Mesothelial cell of epicardium (in vitro differentiated cells): ENCODE measurements at places on chromosomes 2 and 18.
A peak's percentile ranks its signal among the peaks of the same experiment; 100 is the strongest.

DNA sequence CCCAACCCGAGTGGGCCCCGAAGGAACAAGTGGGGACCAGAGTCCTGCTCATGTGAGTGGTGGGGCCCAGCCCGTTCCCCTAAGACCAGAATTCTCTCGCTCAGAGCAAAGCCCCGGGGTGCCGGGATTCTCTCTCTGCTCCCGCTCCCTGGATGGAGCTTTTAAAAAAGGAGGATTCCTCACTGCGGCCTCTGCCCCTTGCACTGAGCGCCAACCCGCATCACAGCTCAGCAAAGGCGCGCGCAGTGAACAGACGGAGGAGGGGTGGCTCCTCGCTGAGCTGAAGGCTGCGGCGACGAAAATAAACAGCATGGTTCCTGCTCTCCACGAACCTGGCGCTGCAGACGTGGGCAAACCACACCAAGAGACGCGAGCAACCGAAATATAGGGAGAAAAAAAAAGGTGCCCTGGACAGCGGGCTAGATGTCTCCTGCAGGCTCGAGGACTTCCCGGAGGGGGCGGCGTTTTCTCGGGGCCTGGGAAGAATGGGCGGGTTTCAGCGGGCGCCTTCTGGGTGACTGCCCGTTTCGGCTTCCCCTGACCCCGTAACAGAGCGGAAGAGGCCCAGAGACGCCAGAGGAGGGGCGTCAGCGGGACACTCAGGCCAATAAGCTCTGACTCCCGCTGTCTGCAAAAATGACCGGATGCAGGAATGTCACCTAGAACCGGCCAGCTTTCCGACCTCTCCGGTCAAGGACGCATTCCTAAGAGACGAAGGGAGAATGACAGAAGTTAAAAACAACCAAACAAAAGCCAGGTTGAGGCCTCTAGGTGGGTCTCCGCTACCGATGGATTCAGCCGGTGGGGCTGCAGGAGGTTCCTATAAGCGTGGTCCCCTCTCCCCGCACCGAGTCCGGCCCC, 819 bp upstream of the KLF11 start:
- peaks cover 9% of the 10 kb centered on the region for H3K36me3 ChIP-seq
- H3K4me3 ChIP-seq: peak overlapping the region; percentile 76
- H3K4me1 ChIP-seq: peaks cover 18% of the 10 kb centered on the region
- DNase-seq: no peak
- peak overlapping the region; percentile 91 for H3K27ac ChIP-seq

GRCh38 chr2:230471074-230471473, 55.1 kb downstream of the SP100 start:
- H3K4me1 ChIP-seq: no peaks in the 10 kb centered on the region
- H3K27ac ChIP-seq: no peak overlapping the region
- H3K4me3 ChIP-seq: no peak overlapping the region
- no peak for DNase-seq
- H3K27me3 ChIP-seq: no peaks in the 10 kb centered on the region
- peaks cover 37% of the 10 kb centered on the region for H3K36me3 ChIP-seq

- no peak for DNase-seq
- H3K4me1 ChIP-seq: peaks cover 47% of the 10 kb centered on the region
- H3K4me3 ChIP-seq: no peak overlapping the region
- no peaks in the 10 kb centered on the region for H3K27me3 ChIP-seq
Measured at GRCh38 chr18:23106575-23106974, 28.7 kb upstream of the CABLES1 start.

DNA sequence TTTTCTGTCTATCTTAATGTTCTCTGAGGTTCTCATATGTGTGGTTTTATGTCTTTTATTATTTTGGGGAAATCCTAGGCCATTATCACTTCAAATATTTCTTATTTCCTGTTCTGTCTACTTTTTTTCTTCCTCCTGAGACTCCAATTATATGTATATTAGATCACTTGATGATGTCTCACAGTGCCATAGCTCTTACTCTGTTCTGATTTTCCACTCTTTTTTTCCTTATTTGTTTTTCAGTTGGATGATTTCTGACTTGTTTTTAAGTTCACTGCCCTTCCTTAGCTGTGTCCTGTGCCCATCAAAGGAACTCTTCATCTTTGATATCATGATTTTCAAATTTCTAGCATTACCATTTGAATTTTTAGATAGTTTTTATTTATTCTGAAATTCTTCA, 24.1 kb downstream of the FAM228B start:
- H3K36me3 ChIP-seq: peaks cover 65% of the 10 kb centered on the region
- no peak for DNase-seq
- no peak overlapping the region for H3K27ac ChIP-seq
- H3K4me1 ChIP-seq: no peaks in the 10 kb centered on the region
- no peaks in the 10 kb centered on the region for H3K27me3 ChIP-seq

- DNase-seq: no peak
- no peak overlapping the region for H3K4me3 ChIP-seq
- no peaks in the 10 kb centered on the region for H3K4me1 ChIP-seq
- H3K36me3 ChIP-seq: no peaks in the 10 kb centered on the region
- H3K27ac ChIP-seq: no peak overlapping the region
- peaks cover 4% of the 10 kb centered on the region for H3K27me3 ChIP-seq
Measured at GRCh38 chr18:68662754-68663153, 52.2 kb downstream of the TMX3 start.

DNA sequence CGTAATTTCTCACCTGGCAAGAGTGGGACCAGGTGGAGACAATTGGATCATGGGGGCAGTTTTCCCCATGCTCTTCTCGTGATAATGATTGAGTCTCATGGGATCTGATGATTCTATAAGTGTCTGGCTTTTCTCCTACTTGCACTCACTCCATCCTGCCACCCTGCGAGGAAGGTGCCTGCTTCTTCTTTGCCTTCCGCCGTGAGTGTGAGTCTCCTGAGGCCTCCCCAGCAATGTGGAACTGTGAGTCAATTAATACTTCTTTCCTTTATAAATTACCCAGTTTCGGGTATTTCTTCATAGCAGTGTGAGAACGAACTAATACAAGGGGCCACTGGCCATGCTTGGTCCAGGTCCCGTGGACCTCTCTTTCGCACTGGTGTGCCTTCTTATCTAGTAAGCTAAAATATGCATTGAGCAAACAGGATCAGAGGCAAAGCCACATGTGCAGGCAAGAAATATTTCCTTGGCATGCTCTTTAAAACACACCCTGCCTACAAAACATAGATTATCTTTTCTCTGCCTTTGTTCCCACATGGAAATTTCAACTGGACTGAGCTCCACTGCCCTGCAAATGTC, 821.1 kb downstream of the TRIB2 start:
- no peak overlapping the region for H3K27ac ChIP-seq
- H3K4me1 ChIP-seq: peaks cover 3% of the 10 kb centered on the region
- peaks cover 14% of the 10 kb centered on the region for H3K27me3 ChIP-seq
- H3K36me3 ChIP-seq: no peaks in the 10 kb centered on the region

DNA sequence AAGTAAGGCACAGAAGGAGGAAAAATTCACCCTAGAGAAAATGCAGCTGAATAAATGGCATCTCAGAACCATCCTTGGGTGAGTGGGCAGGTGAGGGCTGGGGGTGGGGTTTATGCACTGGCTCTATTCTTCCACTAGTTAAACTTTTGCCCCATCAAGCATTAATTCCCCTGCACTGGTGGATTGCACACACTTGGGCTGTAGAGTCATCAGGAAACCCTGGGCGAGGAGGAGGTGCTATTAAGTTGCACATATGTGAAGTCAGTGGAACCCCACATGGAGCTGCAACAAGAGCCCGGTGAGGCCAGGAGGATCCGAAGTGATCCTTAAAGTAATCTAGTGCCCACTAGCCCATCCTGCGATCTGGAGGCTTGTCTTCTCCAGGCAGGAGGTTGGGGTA, 6.8 kb upstream of the DNAJB2 start:
- peaks cover 7% of the 10 kb centered on the region for H3K27me3 ChIP-seq
- no peak for DNase-seq
- peaks cover 21% of the 10 kb centered on the region for H3K4me1 ChIP-seq
- no peaks in the 10 kb centered on the region for H3K36me3 ChIP-seq
- H3K4me3 ChIP-seq: no peak overlapping the region
- no peak overlapping the region for H3K27ac ChIP-seq

DNA sequence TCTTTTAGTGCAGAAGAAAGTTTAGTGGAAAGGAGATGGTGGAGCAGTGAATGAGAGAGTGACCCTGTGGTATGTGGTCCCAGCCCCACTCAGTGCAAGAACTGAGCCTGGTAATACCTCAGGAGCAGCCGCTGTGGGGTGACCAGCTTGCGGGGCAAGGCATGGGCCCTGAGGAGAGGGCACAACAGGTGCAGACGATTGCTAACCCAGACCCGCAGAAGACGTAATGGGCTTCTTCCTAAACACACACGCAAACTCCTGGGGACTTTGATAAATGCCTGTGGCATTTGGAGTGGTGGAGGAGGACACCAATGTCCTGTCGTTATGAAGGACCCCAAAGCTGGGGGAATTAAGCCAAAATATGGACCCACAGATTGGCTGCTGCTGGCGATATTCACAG, 78.7 kb downstream of the GFPT1 start:
- peak overlapping the region; percentile 57 for H3K27ac ChIP-seq
- peaks cover 6% of the 10 kb centered on the region for H3K36me3 ChIP-seq
- H3K4me3 ChIP-seq: no peak overlapping the region
- H3K4me1 ChIP-seq: peaks cover 34% of the 10 kb centered on the region
- H3K27me3 ChIP-seq: peaks cover 29% of the 10 kb centered on the region
- DNase-seq: no peak

DNA sequence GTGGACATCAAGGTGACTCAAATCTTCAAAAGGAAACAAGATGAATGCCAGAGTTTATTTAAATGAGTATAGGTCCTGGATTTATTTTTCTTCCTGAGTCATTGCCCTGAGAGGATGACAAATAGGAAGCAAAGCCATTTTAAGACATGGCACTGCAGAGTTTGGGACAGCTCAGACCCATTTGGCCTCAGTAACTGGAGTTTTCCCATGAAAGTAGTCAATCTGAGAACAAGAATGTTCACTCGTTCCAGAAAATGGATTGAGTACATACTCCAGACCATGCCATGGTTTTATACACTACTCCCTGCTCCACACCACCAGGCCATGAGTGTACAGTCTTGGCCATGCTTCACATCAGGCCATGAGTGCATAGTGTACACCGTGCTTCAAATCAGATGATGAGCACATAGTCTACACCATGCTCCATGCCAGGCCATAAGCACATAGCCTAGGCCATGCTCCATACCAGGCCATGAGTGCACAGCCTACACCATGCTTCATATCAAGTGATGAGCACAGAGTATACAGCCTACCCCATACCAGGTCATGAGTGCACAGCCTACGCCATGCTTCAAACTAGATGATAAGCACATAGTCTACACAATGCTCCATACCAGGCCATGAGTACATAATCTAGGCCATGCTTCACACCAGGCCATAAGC, 202.4 kb downstream of the FBXO15 start:
- H3K4me3 ChIP-seq: no peak overlapping the region
- H3K4me1 ChIP-seq: peaks cover 7% of the 10 kb centered on the region
- no peak for DNase-seq
- H3K27ac ChIP-seq: no peak overlapping the region

DNA sequence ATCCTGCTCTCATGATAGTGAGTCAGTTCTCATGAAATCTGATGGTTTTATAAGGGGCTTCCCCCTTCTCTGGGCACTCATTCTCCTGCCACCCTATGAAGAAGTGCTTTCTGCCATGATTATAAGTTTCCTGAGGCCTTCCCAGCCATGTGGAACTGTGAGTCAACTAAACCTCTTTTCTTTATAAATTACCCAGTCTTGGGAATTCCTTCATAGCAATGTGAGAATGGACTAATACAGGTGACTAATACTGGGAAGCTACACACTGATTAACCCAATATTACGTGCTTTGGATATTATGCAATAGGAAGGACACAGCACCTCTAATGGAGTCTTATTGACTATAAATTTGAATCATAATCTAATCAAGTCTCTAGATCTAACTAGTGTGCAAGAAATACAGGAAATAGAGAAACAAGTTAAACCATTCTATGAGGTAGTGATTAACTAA, 107.2 kb upstream of the ETAA1 start:
- H3K27ac ChIP-seq: no peak overlapping the region
- no peaks in the 10 kb centered on the region for H3K27me3 ChIP-seq
- no peak for DNase-seq
- H3K4me1 ChIP-seq: peaks cover 24% of the 10 kb centered on the region
- H3K4me3 ChIP-seq: no peak overlapping the region

DNA sequence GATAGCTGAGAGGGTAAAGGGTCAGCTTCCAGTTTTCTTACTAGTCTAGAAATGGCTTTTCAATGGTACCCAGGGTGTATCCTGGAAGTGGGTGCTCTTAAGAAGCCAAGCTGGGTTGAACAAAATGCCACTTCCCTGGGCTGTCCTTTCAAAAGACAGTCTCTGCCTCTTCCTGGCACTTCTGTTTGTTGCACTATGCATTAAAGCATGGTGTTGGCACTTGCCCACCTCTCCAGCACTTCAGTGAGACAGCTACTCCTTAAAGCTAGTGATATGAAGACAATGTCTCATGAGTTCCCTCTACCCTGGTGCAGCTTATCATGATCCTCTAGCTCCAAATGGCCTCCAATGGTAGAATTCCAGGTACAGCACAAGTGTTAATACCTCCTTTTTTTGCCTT, 74.3 kb upstream of the IGFBP5 start:
- no peak overlapping the region for H3K27ac ChIP-seq
- no peaks in the 10 kb centered on the region for H3K27me3 ChIP-seq
- DNase-seq: no peak
- H3K4me3 ChIP-seq: no peak overlapping the region
- peaks cover 28% of the 10 kb centered on the region for H3K4me1 ChIP-seq
- peaks cover 5% of the 10 kb centered on the region for H3K36me3 ChIP-seq

DNA sequence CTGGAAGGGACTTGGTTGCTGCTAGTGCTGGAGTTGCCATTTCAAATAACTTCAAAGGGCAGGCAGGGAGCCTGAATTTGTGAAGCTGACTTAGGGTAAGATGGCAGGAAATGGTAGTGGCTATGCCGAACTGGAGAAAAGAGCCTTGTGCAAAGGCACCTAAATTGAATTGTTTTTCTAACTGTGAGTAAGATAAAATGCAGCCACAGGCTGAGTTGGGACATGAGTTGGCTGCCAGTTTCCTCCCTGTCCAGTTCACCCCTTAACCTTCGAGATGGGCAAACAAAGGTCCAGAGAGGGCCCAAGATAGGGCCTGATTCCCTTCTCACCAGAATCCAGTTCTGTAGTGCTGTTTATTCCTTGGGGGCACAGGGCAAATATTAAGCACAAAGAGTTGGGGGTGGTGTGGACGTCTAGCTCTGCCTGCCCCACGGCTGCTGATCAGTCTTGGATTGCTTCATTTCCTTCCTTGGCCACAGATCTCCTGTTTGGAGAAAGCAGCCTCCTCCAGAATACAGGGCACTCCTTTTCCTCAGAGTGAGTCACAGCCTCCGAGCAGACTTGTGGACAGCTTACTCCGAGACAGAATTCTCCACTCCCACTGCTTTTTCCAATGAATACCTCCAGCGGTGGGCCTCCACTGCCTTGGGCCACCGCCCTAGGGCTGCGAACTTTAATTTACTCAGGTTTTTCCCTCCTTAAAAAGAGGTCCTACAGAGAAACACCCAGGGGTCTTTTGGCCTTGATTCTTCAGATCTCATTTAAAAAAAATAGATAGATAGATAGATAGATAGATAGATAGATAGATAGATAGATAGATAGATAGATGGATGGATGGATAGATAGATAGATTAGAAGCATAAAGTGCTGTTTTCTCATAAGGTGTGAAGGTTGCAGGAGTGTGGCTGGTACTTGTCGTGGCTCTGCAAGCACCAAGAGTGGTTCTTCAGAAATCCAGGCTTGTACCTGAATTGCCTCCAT, 18.4 kb upstream of the SLC20A1 start:
- H3K27me3 ChIP-seq: no peaks in the 10 kb centered on the region
- H3K4me1 ChIP-seq: peaks cover 28% of the 10 kb centered on the region
- H3K27ac ChIP-seq: peak overlapping the region; percentile 50
- H3K4me3 ChIP-seq: no peak overlapping the region
- no peaks in the 10 kb centered on the region for H3K36me3 ChIP-seq
- DNase-seq: no peak
